ENCODE measurements at places on chromosomes 4 and X.

DNA sequence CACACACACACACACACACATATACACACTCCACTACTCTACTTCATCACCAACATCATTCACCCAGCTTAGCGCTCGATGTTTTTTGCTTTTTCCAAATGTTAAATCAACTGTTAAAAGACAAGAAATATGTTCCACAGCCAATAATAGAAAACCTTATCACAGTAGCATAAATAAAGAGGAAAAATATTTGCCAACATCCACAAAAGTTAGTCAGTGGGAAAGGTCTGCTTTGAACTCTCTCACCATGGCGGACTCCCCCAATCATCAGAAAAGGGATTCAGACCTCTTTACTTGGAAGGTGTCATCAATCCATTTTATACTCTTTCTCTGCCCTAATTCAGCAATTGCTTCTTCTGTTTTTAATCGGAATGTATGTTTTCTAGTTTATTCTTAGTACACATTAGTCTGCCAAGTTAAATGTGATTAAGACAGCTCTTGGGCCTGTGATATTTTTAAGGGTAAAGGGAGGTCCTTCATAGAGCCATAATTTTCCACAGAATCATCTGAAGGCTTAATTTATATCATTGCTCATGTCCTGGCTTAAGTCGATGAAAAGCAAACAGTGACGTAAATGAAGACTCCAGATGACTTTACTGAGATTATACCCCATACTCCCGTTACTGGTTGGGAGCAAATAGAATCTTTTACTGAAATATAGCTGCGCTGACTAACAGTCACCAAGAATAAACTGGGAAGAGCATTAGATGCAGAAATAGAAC lies 29.7 kb upstream of the LGI2 start:
- no peak for DNase-seq

- DNase-seq, result no peak
Observed at GRCh38 chr4:85793233-85793585, 318.3 kb downstream of the ARHGAP24 start.

GRCh38 chrX:78123190-78123589 lies 16.3 kb downstream of the TAF9B start:
- DNase-seq, result no peak

DNA sequence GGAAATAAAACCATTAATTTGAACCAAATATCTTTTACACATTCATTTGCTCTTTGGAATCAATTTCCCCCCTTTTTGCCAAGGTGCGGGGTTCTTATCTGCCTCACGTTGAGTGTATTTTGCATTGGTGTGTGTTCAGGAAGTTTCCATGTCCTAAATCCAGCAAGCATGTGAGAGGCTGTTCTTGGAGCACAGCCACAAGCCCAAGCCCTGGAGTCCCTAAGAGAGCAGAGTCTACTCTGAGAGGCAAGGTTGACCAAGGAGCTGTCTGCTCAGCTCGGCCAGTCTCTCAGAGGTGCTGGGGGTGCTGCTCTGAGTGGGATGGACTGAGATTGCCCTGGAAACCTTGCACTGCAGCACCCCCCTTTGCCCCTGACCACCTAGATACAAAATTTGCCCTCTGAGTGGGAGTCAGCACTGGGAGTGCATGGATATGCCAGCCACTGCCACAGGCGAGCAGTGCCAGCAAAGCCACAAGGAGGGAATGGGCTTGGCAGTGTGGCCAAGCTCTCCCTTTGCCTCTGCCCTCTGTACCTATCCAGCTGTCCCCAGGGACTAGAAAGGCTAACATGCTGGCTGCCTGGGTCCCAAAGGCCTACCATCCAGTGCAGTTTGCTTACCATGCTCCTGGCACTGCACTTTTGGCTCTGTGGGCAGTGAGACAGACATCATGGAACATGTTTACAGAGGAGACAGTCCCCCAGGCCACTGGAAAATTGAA lies 20.5 kb upstream of the FAM193A start:
- DNase-seq, result no peak

DNA sequence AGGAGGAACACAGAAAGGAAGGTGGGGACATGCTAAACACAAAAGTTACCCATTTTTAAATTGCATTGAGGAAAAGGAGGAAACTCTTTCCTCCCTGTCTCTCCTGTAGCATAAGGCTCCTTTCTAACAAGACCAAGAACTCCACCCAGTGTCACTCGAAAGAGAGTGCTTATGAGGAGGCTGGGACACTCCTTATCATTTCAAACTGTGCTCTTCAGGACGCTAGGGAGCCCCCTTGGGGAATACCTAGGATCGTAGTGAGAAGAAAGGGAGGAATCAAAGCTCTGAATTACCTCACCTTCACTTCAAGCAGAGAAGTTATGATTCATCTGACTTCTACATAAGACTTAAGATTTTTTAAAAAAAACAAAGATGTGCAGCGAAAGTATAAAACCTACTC lies 65.5 kb downstream of the F9 start:
- DNase-seq, result no peak

GRCh38 chrX:108537005-108537404 lies 97.4 kb downstream of the COL4A5 start:
- DNase-seq, result peak; percentile 2

DNA sequence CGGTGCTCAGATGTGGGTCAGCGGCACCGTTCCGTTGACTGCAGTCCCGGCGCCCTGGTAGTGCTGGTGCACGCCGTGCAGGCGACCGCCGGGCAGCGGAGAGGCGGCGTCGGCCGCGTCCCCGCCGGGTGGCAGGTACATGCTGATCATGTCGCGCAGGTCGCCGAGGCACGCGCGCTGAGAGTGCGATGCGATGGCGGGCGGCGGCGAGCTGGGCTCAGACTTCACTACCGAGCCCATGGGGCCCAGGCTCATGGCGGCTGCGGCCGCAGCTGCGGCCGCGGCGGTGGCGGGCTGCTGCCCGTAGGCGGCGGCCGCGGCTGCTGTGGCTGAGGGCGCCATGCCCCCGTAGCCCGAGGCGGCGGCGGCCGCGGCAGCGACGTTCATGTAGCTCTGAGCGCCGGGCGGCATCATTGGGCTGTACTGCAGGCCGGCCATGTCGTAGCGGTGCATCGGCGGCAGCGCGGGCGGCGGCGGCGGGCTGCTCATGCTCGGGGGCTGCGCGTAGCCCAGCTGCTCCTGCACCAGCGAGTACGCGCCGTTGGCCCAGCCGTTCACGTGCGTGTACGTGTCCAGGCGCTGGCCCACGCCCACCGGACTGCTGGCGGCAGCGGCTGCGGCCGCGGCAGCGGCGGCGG lies 1.0 kb downstream of the SOX3 start:
- no peak for DNase-seq

DNA sequence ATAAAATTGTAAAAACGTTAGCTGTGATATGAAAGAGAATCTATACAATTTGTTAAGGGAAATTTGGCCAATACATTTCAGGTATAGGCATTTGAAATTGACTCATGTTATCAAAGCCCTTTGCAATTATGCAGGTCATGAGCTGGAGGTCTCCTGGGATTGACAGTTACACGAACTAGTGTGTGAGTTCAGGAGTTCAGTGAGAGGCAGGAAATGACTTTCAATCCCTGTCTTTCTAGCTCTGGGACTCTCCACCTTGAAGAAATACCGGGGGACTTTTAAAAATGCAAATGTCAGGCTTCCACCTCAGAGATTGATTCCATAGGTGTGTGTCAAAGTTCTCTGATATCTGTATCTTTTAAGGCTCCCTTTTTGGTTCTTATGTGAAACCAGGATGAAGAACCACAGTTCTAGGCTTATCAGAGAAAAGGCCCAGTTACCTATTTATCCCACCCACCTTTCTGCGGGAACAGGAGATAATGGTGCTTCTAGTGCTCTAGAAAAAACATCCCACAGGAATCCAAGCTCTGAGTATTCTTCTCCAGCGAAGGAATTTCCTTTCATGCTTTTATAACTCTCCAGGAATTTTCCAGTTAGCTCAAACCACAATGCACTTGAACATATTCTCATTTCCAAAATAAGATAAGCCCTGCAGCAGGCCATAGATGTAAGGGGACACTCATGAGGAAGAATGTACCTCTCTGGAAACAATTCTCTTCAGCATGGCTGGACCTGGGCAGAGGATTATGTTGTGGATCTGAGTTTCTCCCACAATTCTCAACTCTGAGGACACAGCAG lies 501.0 kb downstream of the IDS start:
- DNase-seq, result no peak

DNA sequence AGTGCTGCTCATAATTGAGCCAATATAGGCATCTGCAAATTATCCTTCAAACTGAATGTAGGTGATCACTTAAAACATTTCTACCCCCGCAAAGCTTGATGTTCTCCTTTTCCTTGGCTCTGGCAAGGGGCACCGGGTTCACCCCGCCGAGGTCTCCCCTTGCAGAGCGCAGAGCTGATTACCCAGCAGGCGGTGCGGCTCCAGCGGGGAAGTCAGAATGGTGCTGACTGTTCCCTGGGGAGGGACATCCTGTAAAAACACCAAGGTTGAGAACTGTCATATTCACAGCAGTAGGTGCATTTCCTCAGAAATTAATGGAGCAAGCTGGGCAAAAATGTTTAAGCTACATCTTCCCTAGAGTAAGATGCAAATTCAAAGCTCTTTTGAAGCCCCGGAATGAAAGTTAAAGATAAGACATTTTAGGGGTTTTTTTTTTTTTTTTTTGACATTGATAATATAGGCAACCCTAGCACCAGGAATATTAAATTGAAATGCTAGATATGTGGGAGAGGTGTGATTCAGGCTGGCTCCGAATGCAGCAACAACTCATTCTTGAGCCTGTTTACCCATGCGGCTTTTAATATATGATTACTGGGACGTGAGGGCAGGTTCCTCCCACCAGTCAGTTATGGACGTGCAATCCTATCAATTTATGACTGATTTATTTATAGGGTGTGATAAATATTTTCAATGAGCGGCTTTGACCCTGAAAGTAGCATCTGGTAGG lies 767.3 kb upstream of the TENM3 start:
- no peak for DNase-seq

DNA sequence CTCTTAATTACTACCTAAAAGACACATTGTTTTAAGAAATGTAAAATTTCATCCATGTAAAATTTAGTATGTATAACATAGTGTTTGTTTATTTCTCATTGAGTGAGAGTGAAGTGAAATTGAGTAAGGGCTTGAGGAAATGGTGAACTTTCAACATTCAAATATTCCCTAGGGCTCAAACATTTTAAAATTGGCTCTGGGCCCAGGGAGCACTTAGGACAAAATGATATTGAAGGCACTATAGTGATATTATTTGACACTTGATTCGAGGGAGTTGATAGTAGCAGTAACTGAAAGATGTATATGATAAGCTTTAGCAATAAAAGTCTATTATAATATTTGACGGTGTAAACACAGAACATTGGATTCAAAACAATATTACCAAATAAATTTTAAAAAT lies 1244.0 kb upstream of the TENM3 start:
- no peak for DNase-seq

- no peak for DNase-seq
Observed at GRCh38 chr4:24453951-24454350, 130.4 kb downstream of the DHX15 start.

DNA sequence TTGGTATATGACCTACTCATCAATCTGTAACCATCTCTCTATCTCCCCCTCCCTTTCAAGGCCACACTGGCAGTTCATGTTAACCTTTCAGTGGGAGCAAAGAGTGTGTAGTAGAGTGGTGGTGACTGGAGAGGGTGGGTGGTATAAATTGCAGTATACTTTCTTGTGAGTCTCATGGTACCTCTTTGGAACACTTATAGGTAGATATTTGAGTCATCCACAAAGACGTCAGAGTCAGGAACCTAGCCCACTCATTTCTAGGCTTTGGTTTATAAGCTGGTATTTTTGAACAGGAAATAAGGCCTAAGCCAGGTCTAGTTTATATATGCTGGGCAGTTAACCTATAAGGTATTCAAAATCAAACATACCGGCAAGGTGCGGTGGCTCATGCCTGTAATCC lies 36.3 kb downstream of the RLIM start:
- no peak for DNase-seq

- no peak for DNase-seq
Observed at GRCh38 chrX:71366674-71367256, 608 bp downstream of the TAF1 start.

DNA sequence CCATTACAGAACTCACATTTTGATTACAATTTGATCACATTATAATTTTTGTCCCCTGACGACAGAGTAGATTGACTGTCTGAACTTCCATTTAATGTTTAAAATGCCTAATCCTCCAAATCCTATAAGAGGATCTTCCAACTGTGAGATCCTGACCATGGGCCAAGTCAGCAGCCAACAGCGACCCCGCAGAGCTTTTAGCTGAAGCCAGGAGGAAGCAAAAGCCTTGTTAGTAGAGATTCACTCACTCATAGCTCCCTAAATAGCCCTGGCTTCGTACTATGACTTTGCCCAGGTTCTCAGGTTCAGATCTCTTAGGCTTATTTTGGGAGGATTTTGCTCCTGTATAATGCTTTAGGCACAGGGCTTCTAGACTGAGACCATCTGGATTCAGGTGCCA lies 413.1 kb downstream of the NKX6-1 start:
- DNase-seq, result no peak

DNA sequence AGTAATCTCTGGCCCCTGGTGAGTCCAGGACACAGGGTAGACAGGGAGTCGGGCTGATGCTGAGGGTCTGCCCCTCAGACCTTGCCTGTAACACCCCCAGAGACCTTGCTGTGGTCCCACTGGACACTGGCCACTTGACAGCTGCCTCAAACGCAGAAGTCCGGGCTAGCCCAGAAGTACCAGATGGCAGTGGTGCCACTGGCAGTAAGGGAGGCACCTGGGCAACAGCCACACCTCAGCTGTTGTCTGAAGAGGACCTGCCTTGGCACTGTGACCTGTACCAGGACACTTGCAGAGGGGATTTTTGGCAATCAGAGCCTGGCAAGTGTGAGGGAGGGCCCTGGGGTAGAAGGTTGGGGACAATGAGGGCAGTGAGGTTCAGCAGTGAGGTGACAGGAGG lies 63.3 kb upstream of the UXT start:
- no peak for DNase-seq

DNA sequence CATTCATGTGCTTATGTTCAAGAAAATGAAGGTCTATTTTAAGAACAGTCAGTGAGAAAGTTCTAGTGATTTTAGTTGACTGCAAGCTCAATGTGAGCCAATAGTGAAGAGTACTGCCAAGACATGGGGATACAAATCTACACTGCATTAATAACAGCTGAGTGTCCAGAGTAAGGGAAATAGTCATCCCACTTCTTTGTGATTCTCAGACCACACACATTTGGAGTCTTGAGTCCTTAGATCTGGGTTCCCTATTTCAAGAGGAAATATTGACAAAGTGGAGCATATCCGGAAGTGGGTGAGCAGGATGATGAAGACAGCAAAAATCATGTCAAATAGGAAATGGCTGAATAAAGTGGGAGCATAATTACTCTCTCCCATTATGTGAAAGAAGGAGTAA lies 171.1 kb downstream of the LARP7 start:
- DNase-seq, result no peak

DNA sequence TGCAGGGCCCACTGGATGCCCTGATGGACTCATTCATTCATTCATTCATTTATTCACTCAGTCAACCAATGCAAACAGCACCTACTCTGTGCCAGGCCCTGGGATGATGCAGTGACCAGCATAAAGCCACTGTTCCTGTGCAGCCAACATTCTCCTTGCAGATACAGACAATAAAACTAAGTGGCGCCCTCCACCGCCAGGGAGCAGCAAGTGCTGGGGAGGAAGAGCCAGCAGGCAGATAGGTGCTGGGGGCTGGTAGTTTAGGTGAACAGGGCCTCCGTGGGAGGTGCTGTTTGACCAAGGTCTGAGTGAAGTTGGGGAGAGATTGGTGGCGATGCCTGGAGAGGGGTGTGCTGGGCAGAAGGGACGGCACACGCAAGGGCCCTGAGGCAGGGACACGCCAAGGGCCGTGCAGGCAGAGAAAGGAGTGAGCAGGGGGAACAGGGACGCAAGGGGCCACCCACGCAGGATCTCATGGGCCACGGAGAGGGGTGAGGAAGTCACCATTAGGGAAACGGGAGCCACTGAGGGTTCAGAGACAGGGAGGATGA lies 65.5 kb downstream of the WFS1 start:
- DNase-seq, result no peak

- DNase-seq, result no peak
Observed at GRCh38 chr4:124415146-124415545, 297.4 kb downstream of the ANKRD50 start.
